ENCODE measurements at places on chromosomes 4 and X.

GRCh38 chr4:54902271-54902670 is 223.1 kb downstream of the KDR start:
- DNase-seq: no peak

DNA sequence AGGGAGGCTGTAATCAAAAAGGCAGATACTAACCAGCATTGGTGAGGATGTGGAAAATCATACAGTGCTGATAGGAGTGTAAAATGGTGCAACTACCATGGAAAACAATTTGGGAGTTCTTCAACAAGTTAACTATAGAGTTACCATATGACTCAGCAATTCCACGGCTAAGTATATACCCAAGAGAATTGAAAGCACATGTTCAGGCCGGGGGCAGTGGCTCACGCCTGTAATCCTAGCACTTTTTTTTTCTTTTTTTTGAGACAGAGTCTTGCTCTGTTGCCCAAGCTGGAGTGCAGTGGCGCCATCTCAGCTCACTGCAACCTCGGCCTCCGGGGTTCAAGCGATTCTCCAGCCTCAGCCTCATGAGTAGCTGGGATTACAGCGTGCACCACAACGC is 15.0 kb upstream of the CD99L2 start:
- no peak for DNase-seq

DNA sequence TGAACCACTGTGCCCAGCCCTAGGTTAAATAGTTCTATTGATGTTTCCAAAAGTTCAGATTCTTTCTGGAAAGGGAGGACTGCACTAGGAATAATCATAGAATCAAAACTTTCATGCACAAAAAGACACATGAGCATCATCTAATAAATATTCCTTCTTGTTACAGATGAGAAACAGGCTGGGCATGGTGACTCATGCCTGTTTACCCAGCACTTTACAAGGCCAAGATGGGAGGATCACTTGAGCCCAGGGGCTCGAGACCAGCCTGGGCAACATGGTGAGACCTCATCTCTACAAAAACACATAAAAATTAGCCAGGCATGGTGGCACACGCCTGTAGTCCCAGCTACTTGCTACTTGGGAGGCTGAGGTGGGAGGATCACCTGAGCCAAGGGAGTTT is 27.7 kb downstream of the LARP7 start:
- no peak for DNase-seq

DNA sequence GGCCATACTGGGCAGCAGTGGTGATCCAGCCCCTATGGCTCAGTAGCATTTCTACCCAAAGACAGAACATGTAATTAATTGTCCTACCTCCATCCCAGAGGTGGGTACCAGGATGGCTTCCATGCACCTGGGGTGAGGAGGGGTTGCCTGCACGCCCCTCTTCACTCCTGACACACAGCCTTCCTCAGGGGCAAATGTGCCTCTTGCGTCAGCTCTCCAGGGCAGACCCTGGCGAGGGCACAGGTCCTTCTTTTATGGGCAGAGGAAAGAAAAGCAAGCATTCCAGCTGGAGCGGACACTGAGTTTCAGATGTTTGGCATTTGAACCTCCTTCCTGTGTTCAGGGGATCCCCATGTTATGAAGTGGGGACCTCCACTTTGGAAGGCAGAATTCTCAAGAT is 95.6 kb downstream of the PHKA2 start:
- DNase-seq: no peak

GRCh38 chrX:97065973-97066372 is 182.3 kb downstream of the RPA4 start:
- DNase-seq: no peak

GRCh38 chr4:95093936-95094929 is 336.5 kb downstream of the BMPR1B start:
- DNase-seq: no peak

DNA sequence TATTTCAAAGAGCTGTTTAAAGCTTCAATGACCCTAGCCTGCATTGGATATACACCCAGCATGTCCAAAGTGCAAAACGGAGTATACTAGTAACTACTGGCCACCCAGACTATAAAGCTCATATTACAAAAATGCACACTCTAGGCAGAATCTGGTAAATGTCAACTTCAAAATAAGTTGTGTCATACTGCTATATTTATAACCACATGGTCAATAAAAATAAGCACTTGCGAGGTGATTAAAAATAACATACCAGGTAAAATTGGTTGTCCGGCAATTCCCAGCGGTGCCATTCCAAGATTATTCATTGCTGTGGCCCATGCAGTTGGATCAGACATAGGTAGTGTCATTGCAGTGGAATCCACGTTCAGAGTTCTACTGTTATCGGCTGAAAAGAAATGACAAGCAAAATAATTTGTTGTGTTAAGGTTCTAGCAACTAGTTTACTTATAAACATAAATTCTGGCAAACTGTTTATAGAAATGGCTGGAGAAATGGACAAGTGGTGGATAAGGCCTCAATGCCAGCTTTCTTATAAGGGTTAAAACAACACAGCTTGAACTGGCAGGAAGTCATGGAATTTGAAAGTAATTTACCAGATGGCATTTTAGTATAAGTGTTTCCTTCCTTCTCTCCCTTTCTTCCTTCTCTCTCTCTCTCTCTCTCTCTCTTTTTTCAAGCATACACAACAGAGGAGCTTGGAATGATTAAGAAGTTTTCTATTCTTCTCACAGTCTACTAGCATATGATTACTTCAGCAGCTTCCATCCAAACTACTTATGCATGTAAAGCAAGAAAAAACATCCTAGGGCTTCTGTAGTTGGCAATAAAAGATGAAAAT is 199.9 kb downstream of the ENOX2 start:
- DNase-seq: no peak

- DNase-seq: no peak
Measured at GRCh38 chrX:107834275-107835201, 8.9 kb downstream of the MID2 start.

DNA sequence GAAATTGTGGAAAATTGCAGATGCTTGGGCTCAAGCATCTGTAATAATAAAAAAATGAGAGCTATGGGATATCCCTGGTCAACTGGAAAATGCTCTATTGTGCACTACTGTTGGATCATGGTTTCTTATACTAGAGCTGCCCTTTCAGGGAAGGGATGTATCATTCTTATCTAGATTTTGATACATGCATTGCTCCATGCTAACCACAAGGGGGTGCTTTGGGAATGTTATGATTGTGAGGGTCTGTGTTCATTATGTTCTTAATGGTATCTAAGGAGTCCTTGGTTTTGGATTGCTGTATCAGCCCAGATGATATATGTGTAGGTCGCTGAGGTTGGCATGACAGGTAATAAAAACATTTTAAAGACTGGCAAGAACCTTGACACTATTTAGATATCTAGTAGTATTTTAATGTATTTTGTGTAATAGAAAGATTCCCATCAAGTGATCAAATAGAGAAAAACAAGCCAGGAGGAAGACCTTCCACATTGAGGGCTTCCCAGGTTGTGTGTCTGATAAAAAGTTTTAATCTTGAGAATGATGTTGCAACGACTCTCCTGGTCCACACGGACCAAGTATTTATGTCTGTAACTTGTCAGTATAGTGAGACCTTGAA is 49.2 kb upstream of the TLR2 start:
- DNase-seq: no peak

GRCh38 chr4:75251547-75251946 is 262.7 kb downstream of the RCHY1 start:
- DNase-seq: no peak

DNA sequence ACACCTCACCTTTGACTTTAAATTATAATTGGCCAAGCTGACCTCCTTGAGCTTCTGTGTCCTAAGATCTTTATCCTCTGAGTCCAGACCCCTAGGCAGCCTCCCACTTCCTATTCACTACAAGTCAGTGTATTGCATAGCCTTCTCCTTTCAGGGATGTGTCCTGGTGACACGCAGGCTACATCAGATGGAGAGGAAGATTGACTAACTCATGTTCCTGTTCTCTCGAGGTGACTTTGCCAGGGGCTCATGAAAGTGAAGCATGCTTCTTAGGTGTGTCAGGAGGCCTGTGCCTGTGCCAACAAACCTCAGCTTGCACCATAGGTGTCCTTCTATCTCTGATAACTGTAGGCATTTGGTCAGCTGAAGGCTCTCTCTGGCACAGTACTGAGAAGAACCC is 195.7 kb upstream of the HS3ST1 start:
- no peak for DNase-seq

GRCh38 chrX:64198036-64198435 is 7.5 kb downstream of the AMER1 start:
- peak; percentile 33 for DNase-seq

GRCh38 chrX:103585411-103586313 is at the start of gene TCEAL4:
TSS of gene TCEAL4 (plus strand) at chrX:103585515. CDS start at chrX:103586676, 1,161 bp downstream.
- peak; percentile 44 for DNase-seq

DNA sequence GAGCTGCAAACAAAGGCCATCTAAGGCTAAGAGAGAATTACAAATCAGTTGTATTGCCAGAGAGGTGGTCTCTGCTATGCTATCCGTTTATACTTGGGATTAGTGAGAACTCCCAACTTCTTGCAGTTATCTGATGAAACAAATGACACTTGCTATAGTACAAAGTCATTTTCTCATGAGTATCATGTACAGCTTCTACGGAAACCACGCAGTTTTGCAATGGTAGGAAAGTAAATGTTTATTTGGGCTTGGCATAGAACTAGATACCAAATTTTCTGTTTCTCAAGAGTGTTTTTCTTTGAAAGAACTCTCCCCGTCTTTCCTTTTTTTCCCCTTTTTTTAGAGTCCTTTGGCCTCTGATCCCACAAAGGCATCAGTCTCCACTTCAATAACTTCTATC is 128.2 kb upstream of the ENPEP start:
- DNase-seq: no peak

DNA sequence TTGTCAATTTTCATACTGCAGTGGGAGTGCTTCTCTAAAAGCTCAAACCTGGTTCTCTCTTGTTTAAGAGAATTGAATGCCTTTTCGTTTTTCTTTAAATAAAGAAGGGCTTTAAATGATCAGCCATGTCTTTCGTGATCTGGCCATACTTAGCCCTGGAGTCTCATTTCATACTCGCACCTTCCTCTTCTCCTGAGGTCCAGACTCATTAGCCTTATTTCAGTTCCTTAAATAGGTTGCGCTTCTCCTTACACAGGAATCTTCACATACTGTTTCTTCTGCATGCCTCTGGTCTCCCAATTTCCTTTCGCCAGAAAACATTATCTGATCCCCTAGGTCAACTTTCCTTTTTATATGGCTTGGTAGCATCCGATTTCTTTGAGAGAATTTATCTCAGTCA is 565.6 kb upstream of the TENM3 start:
- no peak for DNase-seq

DNA sequence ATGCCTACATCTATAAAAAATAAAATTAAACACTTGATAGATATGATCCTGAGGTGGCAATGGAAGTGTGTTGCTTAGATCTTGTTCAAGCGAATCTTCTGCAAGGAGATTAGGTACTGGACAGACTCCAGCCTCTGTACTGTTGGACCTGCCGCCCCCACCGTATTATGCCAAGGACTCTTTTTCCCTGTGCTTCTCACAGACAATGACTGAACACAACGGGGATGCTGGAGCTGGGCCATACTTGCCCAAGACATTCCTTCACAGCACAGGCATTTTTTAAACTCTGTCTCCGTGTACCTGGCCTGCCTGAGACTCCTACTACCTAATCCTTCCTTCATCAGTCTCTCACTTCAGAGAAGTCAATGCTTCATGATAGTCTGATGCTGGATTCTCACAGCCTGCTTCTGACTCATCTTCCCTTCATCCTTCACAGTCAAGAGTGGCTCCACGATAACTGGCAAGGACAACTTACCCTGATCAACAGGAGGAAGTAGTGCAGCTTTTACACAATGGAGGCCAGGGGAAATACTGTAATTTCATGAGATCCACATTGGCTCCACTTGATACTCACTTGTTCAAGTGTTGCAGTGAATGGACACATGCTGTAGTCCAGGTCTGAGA is 754.6 kb upstream of the AGA start:
- DNase-seq: no peak

GRCh38 chrX:80846247-80846646 is 36.6 kb upstream of the BRWD3 start:
- DNase-seq: no peak

DNA sequence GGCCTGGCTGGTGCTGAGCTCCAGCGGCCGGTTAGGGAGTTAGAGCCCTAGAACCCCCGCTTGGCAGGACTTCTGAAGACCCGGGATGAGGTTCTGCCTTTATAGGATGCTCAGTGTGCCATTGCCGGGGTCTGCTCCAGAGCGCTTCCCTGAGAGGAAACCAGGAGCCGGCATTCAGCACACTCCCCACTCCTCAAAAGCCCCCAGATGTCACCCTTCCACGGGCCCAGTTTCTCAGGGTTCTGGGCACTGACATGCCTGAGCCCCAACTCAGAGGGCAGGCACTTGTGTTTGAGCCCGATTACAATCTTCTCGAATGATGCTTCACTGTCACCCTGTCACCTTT is 6.5 kb downstream of the NKX3-2 start:
- DNase-seq: no peak

GRCh38 chr4:74610491-74610890 is 165.6 kb downstream of the AREG start:
- DNase-seq: no peak

DNA sequence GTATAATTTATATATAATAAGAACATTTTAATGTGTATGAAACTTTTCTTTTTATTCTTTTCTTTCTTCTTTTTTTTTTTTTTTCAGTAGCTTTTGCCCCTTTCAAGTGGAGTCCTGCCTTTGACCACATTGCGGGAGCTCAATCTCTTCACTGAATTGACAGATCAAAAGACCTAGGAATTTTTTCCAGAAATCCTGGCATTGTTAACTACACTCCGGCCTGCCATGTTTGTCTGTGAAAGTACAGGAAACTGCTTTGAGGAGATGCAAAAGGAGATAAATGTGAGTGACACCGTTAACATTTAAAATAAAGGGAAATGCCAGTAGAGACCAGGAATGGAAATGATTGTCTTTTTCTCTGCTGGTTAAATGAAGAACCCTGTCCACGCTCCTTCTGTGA is 159.3 kb upstream of the VCX3A start:
- no peak for DNase-seq

- no peak for DNase-seq
Measured at GRCh38 chr4:183544109-183544508, 39.3 kb downstream of the ING2 start.

- no peak for DNase-seq
Measured at GRCh38 chrX:16124201-16124600, 836 bp downstream of the GRPR start.

DNA sequence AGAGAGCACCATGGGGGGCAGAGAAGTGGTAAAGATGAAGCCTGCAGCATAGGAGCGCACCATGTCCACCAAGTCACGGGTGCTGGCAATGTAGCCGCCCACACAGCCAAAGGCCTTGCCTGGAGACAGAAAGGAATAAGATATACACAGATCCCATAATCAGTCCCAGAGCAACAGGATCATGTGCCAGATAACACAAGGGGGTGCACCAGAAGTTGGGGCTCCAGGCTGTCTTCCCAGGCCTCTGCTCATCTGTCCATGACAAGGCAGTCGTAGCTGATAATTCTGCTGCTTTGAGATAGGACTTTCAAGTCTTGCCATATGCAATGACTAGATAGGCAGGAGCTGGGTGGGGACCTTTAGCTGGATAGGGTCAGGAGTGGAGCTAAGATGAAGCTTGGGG is 14.7 kb downstream of the APEX2 start:
- DNase-seq: no peak

GRCh38 chr4:39533541-39533940 is 6.3 kb upstream of the UGDH start:
- DNase-seq: no peak

GRCh38 chrX:149470955-149471354 is 34.2 kb downstream of the IDS start:
- peak; percentile 83 for DNase-seq

All from adrenal gland (tissue), 19 donors.